Ascending aorta (tissue), 2 donors: ENCODE measurements at places on chromosomes 3 and 15. TPM values are rescaled to one million over a fixed set of nuclear protein-coding genes. Genes with fewer than 3 reads are reported as not detected.

The CRELD1 gene
- 35.8 TPM for total RNA-seq

The CALML4 gene
- 0.85 TPM for total RNA-seq

GRCh38 chr3:9957214-9957613, 5.0 kb upstream of the PRRT3 start:
- H3K4me3 ChIP-seq = no peak overlapping the region
- no peaks in the 10 kb centered on the region for H3K27me3 ChIP-seq
- H3K4me1 ChIP-seq = peaks cover 2% of the 10 kb centered on the region
- no peak overlapping the region for H3K27ac ChIP-seq

GRCh38 chr3:50212502-50212901, 7.4 kb downstream of the SLC38A3 start:
- H3K36me3 ChIP-seq = no peaks in the 10 kb centered on the region
- H3K27me3 ChIP-seq = no peaks in the 10 kb centered on the region
- H3K4me1 ChIP-seq = no peaks in the 10 kb centered on the region
- no peak overlapping the region for H3K4me3 ChIP-seq
- no peak for DNase-seq

- H3K27me3 ChIP-seq = no peaks in the 10 kb centered on the region
- H3K36me3 ChIP-seq = no peaks in the 10 kb centered on the region
- H3K4me3 ChIP-seq = peak overlapping the region; percentile 96
- H3K4me1 ChIP-seq = peaks cover 13% of the 10 kb centered on the region
- no peak overlapping the region for H3K27ac ChIP-seq
These were observed 1.2 kb downstream of the CLN6 start for GRCh38 chr15:68228143-68228970.

DNA sequence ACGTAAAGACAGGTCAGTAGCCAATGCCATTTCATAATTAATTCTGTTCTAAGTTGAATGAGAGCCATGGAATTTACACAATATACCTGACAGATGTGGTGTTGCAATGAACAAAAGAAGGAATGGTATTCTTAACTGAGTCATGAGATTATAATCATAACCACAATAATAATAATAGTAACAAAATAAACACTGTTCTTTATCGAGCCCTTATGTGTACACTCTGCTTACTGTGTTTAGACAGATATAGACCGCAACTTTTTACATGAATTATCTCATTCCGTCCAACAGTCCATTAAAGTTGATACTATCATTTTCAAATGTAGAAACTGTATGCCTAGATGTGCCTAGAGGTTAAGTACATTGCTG, 28.2 kb upstream of the SCAANT1 start:
- DNase-seq = no peak
- no peak overlapping the region for H3K4me3 ChIP-seq
- no peaks in the 10 kb centered on the region for H3K4me1 ChIP-seq
- no peaks in the 10 kb centered on the region for H3K36me3 ChIP-seq
